ENCODE measurements at places on chromosomes 13 and 19.

DNA sequence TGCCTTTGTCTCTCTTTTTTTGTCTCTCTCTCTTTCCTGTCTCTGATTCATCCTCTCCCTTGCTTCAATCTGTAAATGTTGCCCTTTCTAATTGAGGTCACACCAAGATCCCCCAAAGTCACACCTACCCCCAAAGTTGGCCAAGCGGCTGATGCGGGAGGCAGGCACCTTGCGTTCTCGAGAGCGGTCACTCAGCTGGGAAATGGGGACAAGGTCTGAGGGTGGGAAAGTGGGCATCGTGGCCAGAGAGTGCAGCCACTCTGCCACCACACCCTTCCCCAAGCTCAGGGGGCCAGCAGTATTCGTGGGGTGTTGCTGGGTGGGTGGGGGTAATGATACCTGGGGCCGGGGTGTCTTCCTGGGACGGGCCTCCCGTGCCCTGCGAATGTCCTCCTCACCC is 2.7 kb downstream of the COQ8B start:
- no peak for DNase-seq

DNA sequence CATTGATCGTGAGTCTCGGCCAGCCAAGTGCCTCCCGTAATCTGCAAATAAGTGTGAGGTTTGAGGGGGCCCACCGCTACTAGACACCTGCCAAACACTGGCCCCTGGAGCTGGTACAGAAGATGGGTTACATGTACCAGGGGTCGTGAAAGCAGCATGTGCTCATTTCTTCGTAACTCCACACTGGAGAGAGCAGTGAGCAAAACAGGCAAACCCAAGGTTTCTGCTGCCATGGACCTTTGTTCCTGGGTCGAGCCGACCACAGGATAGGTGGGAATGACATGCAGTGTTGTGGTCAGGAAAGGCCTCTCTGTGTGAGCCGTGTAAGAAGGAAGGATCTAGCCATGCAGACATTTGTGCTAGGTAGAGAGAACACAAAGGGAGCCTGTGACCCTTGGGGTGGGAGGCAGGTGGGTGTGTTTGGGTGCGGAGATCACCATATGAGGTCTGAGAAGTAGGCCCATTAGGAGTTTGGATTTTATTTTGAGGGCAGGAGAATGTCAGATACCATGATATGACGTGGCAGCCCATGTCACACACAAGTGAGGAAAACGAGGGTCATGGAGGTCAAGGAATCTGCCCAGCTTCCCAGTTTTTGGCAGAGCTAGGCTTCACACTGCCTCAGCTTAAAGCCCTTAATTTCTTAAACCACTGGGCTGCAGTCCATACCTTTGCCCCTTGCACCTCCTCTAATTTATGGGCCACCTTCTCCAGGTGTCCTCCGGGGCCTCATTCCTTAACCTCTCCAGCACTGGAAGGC is 919 bp downstream of the GTF3A start:
- no peak for DNase-seq

GRCh38 chr13:70817576-70817975 is 709.3 kb upstream of the KLHL1 start:
- DNase-seq: no peak

DNA sequence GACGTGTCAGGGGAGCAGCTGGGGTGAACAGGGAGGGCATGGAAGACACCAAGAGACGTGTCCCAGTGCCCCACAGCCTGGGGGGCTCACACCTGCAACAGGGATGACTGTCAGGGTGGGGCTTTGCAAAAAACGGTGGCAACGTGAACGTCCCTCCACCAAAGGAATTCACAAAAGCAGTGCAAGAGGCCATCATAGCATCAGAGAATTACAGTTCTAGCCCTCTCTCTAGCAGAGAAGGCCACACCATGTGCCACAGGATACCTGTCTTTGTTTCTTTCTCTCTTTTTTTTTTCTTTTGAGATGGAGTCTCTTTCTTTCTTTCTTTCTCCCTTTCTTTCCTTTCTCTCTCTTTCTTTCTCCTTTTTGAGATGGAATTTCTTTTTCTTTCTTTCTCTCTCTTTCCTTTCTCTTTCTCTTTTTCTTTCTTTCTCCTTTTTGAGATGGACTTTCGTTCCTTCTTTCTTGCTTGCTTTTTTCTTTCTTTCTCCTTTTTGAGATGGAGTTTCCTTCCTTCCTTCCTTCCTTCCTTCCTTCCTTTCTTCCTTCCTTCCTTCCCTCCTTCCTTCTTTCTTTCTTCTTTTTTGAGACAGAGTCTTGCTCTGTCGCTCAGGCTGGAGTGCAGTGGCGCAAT is 17.1 kb upstream of the ATP11A start:
- no peak for DNase-seq

DNA sequence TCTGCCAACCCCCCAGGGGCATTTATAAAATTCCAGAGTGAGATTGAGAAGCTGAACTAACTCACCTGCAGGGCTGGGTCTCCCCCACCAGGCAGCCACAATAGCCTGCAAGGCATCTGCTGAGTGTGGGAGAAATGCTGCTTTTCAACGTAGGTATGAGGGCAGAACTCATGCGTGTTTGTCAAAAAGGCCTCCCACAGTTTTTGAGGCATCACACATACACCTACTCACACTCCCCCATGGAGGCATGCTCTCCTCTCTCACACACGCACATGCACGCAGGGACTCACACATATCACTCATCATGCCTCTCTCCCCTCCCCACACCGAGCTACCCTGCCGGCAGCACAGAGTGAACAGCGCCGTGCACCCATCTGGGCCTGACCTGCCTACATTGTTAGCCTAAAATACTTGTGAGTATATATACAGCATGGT is 390.5 kb downstream of the FGF9 start:
- peak; percentile 82 for DNase-seq

DNA sequence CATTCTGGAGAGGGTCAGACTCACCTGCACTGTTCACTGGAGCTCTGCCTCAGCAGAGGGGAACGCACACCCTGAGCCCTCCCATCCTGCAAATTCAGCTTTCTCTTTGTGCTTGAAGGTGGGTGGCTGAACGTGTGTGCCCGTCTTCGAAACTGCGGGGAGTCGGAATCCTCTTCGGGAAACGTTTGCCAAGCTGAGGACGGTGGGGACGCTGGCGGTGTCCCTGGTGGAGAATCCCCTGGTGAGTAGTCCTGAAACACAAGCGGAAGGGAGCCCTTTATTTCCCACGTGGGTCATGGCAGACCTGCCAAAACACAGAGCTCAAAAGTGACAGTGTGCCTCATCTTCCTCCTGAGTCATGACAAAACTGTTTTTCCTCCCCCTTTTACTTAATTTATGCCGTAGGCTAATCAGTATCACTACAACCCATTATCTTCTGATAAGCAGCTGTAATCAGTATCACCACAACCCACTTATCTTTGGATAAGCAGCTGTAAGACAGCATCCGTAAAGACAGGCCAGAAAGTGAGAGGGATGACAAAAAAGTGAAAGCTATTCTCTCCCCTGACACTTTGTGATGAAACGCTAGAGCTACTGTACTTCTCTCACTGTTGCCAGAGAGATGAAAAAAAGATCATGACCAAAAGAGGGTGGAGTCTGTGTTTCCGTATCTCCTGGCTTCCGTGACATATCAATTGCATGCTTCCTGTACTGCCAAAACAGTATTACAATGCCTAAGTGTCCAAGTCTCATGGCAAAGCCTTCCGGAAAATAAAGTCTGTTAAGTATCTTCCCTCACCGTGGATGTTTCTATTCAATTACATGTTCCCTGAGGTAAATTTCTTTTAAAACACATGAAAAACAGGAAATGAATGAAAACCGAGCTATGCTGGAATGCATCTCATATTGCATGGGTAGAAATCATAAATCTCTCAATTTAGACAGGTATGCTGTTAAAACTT is 155.5 kb downstream of the TBC1D4 start:
- no peak for DNase-seq

- no peak for DNase-seq
Observed at GRCh38 chr19:6059396-6059947, 50.8 kb downstream of the RFX2 start.

GRCh38 chr13:78033509-78033908 is 114.9 kb upstream of the EDNRB start:
- DNase-seq: no peak

DNA sequence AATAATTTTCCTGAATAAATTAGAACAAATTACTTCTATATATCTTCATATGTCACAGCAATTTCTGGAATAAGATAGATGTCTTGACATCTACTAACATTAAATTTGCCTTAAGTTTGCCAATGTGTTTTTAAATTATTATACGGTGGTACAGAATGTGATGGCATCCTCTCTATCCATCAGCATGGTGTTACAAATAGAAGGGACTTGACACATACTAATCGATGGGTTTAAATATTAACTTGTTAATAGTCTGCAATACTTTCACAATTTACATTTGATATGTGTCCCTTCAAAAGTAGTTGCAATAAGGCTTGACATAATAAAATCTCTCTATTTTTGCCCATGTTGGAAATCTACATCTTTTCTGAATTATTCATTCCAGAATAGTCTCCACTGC is 65.1 kb upstream of the PRR20A start:
- no peak for DNase-seq

- no peak for DNase-seq
Observed at GRCh38 chr13:65339241-65339640, 1890.9 kb downstream of the PCDH9 start.

GRCh38 chr13:99558570-99559180 is 57.4 kb downstream of the TM9SF2 start:
- no peak for DNase-seq

GRCh38 chr19:1132552-1133383 is 29.0 kb downstream of the GPX4 start:
- no peak for DNase-seq

- no peak for DNase-seq
Observed at GRCh38 chr19:34475026-34475974, 6.3 kb upstream of the WTIP start.
